ENCODE measurements at places on chromosomes 4 and X.

- no peak for DNase-seq
These were observed 6.5 kb downstream of the SH3BP2 start for GRCh38 chr4:2799224-2799911.

GRCh38 chr4:3784454-3785291 is 18.5 kb downstream of the ADRA2C start:
- DNase-seq: no peak

- no peak for DNase-seq
These were observed 157.6 kb downstream of the RASL11B start for GRCh38 chr4:53019485-53020382.

DNA sequence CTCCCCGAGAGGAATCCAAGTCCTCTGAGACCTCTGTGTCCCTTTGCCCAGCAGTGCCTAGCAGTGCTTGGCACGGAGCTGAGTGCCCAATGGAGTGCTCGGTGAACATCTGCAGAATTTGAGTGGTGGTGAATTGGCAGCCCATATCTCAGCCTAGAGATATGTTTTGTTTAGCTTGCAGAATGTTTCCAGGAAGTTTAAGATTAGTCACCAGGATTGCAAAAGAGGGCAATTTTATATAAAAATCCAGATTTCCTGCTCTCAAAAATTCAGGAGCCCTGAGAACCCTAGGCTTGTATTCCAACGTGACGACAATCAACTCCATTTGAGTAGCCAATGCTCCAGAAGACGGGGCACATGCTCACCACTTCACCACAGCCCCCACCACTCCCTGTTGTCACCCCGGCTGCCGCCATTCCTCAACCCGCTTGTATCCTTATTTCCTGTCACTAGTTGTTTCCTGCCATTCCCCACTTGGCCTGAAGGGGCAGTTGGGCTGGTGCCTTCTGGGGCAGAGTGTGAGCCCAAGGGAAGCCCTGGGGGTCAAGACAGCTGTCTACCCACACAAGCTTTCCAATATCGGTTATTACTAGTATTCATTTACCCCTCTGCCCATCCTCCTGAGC is 116.9 kb downstream of the EFNB1 start:
- no peak for DNase-seq

DNA sequence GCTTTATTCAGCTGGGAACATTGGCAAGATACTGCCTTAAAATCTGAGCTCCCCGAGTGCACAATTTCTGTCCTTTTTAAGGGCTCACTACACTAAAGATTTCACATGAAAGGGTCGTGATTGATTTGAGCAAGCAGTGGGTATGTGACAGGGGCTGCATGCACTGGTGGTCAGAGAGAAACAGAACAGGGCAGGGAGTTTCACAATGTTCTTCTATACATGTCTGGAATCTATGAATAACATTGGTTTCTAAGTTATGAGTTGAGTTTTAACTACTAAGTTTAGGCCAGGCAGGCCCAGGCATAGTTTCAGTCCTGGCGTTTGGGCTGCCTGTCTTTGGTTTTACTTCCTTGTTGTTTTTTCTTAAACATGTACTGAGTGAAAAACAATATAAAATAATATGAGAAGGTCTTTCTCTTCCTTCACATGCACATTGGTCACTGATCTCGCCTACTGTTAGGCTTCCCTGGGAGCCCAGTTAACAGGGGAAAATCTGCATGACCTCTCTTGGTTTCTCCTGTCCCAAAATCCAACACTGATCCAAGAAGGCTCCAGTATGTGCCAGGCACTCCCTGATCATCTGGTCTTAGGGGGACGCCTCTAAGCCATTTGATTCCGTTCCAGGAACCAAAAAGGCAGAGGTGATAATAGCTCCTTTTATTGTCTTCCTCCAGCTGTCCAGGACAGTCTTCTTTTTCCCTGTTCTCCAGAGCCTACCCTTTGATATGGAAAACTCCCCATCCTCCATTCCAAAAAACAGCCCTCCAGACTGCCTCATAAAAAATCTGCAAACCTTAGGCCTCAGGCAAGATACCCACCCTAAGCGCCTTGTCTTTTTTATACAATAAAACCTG is at the start of gene UGT2B17:
UGT2B17 (minus strand) TSS at position 51 of the 854 bp plus-strand sequence. CDS start 7,838 bp downstream, outside the sequence.
- no peak for DNase-seq

DNA sequence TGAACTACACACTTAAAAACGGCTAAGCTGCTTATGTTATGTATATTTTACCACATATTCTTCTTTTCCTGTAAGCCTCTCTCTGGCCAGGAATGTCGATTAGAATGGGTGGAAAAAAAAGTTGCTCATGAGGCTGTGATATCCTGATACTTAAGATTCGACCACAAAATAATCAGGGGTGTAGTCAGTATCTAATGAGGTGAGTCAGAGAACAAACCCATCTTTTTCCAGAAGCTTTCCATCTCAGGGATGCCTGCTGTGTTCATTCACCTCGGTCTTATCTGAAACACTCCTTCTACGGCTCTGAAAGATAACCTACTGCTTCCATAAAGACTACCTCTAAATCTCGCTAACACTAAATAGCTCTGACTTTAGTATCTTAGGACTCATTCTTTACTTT is 142.7 kb upstream of the MAP3K15 start:
- no peak for DNase-seq

DNA sequence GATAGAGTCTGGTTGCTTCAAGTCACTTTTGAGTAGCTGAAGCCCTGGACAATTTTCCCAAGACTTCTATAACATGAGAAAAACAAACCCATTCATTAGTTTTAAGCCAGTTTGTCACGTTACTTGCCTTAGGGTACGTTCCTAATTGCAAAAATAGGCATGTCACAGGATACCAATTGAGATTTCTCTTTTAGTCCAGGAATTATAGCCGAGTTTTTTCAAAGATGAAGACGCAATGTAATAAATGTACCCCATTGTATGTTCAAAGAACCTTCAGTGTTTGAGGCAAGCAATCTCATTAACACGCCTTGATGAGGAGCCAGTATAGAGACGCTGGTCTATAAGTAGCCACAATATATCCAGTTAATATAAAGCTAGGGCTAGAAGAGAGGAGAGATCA is 534.2 kb downstream of the INPP4B start:
- no peak for DNase-seq

GRCh38 chrX:79336869-79337815 is 30.0 kb downstream of the ITM2A start:
- DNase-seq: no peak

DNA sequence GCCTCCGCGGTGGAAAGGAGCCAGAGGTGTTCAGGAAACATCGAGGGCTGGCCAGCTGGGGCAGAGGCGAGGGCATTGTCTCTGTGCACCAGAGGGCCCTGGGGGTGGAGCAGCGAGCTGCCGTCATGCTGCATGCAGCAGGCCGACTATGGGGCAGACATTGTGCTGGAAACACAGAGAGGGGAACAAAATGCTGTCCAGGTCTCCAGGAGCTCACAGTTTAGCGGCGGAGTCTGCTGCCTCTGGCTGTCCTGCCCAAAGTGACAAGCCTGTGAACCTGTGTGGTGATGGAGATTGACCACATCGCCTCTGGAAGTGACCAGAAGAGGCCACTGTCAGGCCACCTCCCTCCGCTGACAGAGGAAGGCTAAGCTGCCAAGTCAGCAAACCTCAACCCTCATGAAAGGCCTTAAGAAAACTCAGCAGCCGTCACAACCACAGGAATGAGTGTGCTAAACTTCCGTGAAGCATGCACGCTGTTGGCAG is 20.1 kb upstream of the SASH3 start:
- DNase-seq: no peak

- no peak for DNase-seq
These were observed 216.7 kb downstream of the HS6ST2 start for GRCh38 chrX:132741689-132742088.

- DNase-seq: no peak
These were observed 2.5 kb downstream of the SLC25A6 start for GRCh38 chrX:1389181-1389992.

- no peak for DNase-seq
These were observed 4.3 kb upstream of the SCD5 start for GRCh38 chr4:82802911-82803310.

DNA sequence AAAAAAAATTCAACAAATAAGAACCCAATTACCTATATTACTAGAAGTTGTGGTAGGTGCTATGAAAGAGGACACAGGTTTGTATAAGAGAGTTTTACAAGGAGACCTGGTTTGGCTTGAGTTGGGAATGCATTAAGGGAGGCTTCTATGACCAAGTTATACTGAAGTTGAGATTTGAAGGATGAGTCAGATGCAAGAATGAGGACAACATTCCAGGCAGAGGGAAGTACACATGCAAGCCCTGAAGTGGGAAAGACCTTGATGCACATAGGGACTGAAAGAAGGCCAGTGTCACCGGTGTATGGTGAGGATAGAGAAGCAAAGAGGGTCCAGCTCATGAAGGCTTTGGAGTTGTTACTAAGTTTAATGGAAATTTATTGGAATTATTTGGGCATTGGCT is 52.2 kb downstream of the ANK2 start:
- DNase-seq: no peak

DNA sequence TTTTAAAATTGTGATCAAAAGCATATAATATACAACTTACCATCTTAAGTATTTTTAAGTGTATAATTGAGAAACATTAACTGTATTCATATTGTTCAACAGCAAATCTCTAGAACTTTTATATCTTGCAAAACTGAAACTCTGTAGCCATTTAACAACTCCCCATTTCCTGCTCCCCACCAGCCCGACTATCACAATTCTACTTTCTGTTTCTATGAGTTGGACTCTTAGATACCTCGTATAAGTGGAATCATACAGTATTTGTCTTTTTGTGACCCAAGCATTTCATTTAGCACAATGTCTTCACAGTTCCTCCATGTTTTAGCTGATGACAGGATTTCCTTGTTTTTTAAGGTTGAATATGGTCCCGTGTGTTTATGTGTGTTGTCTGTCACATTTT is 106.0 kb downstream of the LRBA start:
- DNase-seq: no peak

DNA sequence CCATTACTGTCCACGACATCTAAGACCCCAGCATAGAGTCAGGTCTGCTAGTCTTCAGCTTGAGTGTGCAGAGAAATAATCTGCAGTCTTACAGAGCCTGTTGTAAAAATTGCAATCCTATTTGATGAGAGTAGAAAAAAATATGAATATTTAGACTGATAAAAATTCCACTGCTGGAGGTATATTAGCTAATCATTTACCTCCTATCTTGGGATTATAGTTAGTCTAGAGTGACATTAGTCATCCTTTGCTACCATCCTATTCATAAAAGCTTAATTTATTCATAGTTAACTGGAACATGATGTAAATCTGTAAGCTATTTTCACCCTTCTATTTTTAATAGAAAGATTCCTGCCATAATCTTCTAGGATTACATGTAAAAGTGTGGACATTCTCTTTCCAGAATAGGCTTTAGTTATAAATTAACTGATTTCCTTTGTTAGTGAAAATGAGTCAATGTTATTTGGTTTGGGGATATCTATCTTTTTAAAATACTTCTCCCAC is 26.7 kb downstream of the C4orf54 start:
- DNase-seq: no peak

GRCh38 chr4:7201420-7202305 is 9.3 kb downstream of the SORCS2 start:
- no peak for DNase-seq

- DNase-seq: no peak
These were observed 78.6 kb upstream of the BOD1L1 start for GRCh38 chr4:13706120-13706519.

DNA sequence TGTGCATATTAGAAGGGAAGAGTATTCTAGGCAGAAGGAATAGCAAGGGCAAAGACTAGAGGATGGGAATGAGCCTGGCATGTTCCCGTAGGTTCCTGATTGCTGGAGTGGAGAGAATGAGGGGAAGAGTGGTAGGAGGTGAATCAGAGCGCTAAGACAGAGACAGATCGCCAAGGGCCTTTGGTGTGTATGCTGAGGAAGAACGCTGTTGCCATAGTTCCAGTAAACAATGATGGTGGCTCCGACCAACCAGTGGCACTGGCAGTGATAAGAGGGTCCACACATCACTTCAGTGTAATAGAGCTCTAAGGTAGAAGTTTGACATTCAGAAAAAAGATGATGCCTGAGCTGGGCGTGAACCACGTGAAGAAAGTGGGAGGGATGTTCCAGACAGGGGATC is 966 bp downstream of the TBC1D25 start:
- DNase-seq: no peak

- DNase-seq: no peak
These were observed 97.3 kb upstream of the HPRT1 start for GRCh38 chrX:134362560-134363089.

DNA sequence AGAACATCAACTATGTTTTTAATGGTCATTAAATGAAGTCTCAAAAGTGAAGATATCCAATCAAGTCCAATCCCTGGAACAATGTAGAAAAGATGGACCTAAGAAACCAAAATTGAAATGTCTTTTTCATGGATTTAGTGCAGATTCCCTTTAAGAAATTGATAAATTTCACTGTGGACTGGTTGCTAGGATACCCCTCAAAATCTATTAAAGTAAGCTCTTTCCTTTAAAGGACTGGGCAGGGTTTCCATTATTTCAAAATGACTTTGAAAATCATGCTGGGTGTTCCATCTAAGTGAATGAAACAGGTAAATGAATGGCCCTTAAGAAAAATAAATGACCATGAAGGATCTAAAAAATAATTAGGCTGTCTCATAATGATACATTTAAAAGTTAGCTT is 28.6 kb downstream of the PLRG1 start:
- DNase-seq: no peak

- DNase-seq: no peak
These were observed 3.4 kb downstream of the SPATA4 start for GRCh38 chr4:176191974-176192373.

DNA sequence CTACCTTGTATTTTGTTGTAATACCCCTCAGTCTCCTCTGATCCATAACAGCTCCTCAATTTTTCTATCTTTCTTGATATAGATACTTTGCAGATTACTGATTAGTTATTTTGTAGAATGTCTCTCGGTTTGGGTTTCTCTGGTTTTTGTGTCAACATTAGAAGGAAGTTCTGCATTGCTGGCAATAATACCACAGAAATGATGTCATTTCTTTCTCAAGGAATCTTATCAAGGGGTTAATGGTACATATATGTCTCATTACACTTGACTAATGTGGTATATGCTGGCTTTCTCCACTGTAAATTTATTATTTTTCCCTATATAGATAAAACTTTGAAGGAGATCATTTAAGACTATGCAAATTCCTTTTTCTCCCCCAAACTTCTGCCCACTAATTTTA is 183.6 kb upstream of the DKK2 start:
- DNase-seq: no peak

- no peak for DNase-seq
These were observed 158.3 kb upstream of the KIT start for GRCh38 chr4:54499308-54500074.
